GM18507 (cell line): ENCODE measurements at places on chromosomes 4 and X.

GRCh38 chrX:9466736-9467135 lies 1.9 kb downstream of the TBL1X start:
- no peak for DNase-seq

GRCh38 chrX:120857240-120857639 lies 18.4 kb downstream of the CT47B1 start:
- no peak for DNase-seq

GRCh38 chr4:14404730-14405129 lies 597.6 kb upstream of the CPEB2 start:
- no peak for DNase-seq

GRCh38 chrX:132590350-132591026 lies 101.7 kb upstream of the MBNL3 start:
- no peak for DNase-seq

DNA sequence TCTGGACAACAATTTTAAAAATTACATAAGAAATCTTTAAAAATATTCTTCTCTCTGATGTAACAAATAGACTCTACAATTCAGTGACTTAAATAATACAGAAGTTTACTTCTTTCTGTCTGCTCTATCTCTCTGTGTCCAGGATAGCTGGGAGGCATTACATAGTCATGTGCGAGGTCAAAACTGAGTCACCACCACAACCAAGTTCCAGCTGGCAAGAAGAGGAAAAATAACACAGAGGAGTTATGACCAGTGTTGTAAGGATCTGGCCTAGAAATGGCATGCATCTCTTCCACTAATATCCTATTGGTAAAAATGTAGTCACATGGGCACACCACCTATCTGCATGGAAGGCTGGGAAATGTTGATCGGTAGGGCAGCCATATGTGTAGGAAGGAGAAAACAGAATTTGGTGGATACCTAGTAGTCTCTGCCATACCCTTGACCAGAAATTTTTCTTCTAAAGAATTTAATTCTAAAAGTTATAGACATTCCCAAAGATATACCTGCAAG lies 39.4 kb upstream of the WDFY3 start:
- no peak for DNase-seq

- DNase-seq, result no peak
Measured at GRCh38 chrX:24676403-24677024, 17.2 kb upstream of the POLA1 start.

DNA sequence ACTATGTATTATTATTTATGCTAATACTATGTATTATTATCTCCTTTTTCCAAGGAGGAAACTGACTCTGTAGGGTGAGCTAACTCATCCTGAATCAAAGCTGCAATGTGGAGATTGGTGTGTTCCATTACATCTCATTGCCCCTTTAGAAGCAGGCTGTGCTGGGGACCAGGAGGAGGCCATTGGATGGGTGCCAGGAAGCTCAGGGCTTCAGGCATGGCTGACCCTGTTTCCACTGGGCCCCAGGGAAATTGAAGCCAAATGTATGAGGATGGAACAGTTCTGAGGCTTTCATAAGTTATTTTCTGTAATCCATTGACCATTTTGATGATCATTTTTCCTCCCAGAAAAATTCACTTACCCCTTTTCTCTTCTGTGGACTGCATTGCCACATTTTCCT lies 418.8 kb upstream of the ZFP42 start:
- no peak for DNase-seq

DNA sequence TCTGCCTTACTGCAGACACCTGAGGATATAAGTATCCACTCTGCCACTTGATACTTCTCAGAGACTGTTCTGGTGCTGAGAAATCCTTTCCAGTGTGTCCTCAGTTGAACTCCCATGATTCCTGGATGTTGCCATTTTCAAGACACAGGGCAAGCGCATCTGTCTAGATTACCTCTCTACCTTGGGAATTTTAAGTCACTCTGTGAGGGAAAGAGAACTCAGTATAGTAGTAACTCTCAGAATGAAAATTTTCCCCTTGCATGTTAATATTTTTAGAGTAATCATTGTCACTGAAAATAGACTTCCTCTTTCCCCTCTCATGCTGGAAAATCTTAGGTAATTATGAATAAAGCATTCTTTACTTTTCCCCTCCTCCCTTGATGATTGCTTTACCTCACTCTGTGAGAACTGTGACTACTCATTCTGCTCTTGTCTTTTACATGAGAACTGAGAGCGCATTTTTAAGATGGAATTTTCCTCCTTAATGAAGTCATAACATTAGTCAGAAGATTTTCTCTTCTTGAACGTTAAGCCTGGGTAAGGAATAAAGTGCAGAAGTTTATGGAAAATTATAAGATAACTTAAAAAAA lies 45.0 kb downstream of the TET2 start:
- DNase-seq, result no peak
